ENCODE measurements at places on chromosomes 12 and 14.
A peak's percentile ranks its signal among the peaks of the same experiment; 100 is the strongest.

DNA sequence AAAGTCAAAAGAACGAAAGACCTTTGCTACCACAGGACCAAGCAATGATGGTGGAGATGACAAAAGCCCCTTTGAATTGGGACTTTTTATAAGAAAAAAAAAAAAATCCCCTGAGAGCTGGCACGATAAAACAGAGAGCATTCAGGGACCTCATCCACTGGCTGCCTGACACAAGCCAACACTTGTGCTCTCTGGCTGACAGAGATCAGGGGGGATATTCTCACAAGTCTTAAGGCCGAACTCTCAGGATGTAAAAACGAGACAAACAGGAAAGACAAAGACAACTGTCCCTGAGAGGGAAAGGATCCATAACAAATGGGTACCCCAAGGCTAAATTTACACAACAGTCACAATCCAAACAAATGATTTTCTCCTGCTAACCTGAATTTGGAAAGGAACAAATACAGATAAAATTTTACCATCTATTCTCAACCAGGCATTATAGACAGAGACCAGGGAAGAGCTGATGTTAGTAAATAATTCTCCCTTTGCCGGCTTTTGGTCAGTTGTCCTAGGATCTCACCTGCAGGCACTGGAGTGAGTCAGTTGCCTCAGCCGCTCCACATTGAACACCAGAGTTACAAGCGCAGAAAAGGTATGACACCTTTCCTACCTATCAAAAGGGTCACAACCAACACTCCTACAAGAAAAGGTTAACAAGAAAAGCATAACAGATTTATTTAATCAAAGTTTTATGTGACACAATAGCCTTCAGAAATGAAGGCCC is 37.9 kb upstream of the GARIN6 start:
- no peak for DNase-seq

- no peak for DNase-seq
These were observed 17.8 kb downstream of the CDK2AP1 start for GRCh38 chr12:123253641-123254459.

DNA sequence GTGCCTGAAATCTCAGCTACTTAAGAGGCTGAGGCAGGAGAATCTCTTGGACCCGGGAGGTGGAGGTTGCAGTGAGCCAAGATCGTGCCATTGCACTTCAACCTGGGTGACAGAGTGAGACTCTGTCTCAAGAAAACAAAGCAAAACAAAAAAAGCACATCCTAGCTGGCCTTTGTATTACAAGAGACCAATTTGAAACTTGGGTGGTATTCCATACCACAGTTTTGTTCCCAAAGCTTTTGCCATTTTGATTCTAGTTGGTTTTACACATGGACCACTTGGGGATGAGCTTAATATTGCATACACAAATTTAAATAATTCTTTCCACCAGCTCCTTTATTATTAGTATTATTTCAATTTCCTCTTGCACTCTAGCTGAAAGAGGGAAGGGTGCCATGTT is 276.9 kb upstream of the SLC16A7 start:
- DNase-seq, result no peak

DNA sequence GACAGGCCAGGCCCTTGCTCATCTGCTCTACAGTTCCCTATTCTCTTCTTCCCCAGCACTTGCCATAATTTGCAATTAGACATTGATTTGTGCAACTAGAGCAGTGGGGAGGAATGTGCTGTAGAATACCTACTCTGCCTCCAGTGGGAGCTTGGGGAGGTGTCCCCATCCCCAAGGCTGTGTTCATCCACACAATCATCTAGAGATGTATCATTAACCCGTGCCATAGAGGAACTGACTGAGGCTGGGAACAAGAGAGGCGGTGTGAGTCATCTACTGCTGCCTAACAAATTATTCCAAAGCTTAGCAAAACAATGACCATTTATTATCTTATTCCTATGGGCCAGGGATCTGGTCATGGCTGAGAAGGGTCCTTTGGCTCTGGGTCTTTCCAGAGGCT is 5.1 kb upstream of the OTUB2 start:
- peak; percentile 84 for DNase-seq

DNA sequence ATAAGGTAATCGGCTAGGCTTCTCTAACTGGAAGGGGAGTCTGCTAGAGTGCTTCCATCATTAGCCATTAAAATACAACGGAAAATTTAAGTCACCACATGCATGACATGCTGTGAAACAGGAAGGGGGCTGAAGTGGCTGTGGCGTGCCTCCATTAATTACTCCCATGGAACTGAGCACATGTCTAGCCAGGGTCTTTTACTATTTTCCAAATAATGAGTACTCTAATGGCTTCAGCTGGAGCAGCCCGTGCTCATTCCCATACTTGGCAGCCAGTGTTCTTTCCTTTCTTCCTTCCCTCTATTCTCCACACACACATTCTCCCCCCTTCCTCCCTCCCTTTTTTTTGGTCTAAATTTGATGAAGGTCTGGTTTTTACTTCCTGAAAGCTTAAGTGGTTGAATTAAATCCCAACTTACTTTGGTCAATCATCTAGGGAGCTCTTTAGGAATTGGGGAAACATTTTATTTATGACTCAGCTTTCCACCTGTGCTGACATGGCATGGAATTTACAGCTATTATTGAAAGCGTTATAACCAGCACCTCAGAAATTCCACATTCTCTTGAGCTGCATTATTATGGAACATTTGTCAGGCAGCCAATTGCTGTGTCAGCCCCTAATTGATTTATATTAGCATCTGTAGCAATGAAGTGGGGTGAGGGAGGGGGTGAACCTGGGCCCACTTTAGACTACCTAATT is 72.3 kb downstream of the LRIG3 start:
- no peak for DNase-seq

GRCh38 chr12:66493819-66494218 is 185.1 kb downstream of the GRIP1 start:
- no peak for DNase-seq

- DNase-seq, result no peak
These were observed 827.9 kb downstream of the BCL11B start for GRCh38 chr14:98444077-98444476.

GRCh38 chr12:70467918-70468733 is 102.0 kb downstream of the KCNMB4 start:
- DNase-seq, result peak; percentile 67

- DNase-seq, result no peak
These were observed 93.6 kb upstream of the TMTC2 start for GRCh38 chr12:82593143-82593542.

GRCh38 chr12:52524241-52524897 is 4.2 kb upstream of the KRT5 start:
- no peak for DNase-seq

- DNase-seq, result no peak
These were observed 543.5 kb downstream of the ETNK1 start for GRCh38 chr12:23168459-23168858.

GRCh38 chr12:10235761-10236631 is 23.3 kb downstream of the GABARAPL1 start:
- DNase-seq, result no peak

DNA sequence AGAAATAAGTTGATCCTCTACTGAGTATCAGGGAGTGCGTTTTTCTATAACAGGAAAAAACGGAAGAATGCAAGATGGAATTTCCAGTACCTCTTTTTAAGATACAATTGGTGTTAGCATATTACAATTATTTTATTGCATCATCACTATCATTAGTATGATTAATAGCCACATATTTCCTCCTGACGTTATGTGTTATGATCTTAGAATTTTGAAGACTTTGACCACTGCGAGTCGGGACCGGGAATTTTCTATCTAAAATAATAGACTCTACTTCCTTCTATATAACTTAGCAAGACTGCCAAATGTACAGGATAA is 679 bp upstream of the SAV1 start:
- DNase-seq, result no peak

DNA sequence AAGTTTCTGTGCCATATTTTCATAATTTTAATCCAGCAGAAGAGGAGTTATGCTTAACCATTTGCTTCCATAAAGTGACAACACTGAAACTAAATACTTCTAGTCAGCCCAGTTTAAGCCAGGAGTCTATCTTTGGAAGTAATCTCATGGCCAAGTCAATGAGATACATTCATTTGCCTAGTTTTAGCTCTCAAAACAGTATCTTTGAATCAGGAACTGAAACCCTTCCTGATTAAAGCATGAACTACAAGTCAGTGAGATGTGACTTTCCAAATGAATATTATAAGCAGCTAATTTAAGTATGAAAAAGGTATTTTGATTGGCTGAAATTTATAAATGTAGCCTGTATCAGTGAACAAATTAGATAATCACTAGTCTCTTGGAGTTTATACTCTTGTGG is 491.5 kb downstream of the SLC6A15 start:
- DNase-seq, result no peak

GRCh38 chr12:108815875-108816594 is 41.3 kb downstream of the SSH1 start:
- no peak for DNase-seq

- peak; percentile 44 for DNase-seq
These were observed 6.6 kb downstream of the HIF1A start for GRCh38 chr14:61701946-61702345.

- DNase-seq, result peak; percentile 86
These were observed 13.4 kb downstream of the TNFAIP2 start for GRCh38 chr14:103136388-103137271.

DNA sequence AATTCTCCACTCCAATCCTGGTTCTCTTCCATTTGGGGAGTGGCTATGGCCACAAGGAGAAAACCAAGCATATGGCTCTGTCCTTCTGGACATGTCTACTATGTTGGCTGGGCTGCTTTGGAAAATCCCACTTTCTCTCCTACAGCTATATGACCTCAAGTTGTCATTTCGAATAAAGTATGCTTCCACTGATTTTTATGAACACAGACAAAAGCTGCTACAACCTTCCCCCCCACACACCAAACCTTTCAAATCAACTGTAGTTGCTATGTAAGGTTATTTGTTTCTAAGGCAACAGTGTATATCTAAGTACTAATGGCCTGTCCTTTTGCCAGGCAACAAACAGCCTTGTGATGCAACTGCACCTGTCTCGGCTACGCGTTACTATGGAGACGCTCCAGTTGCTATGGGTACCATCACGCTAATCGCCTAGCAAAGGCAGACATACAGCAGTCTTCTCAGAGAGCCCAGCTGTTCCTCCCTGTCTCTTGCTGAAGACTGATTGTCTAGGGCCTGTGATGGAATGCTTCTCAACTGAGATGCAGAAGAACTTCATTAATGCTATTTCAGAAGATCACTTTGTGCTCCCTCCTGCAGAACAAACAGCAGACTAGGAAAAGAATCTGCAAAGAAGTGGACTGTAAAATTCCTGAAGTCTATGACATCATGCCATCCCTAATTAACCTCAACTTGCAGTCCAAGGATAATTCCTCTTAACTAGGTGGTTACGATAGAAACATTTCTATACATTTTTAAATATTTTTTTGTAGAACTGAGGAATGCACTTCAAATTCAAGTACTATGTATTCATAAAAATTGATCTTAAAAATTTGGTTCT is 67.6 kb downstream of the FOXN3 start:
- DNase-seq, result no peak

DNA sequence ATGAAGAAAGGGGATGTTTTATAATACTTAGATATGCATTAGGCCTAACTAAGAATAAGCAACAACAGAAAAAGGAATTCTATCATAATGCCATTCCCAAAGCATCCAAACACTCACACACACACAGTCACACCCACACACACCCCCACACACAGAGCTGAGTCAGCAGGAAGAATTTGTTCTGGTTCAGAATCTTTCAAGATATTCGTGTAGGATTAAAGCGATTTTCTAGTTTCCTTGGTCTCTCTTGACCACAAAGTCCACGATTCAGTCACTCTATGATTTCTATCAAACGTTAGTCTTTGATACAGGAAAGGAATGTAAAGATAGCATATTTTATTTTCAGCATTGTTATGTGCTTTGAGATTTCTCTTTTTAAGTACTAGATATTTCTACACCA is 382.6 kb upstream of the DCN start:
- no peak for DNase-seq

DNA sequence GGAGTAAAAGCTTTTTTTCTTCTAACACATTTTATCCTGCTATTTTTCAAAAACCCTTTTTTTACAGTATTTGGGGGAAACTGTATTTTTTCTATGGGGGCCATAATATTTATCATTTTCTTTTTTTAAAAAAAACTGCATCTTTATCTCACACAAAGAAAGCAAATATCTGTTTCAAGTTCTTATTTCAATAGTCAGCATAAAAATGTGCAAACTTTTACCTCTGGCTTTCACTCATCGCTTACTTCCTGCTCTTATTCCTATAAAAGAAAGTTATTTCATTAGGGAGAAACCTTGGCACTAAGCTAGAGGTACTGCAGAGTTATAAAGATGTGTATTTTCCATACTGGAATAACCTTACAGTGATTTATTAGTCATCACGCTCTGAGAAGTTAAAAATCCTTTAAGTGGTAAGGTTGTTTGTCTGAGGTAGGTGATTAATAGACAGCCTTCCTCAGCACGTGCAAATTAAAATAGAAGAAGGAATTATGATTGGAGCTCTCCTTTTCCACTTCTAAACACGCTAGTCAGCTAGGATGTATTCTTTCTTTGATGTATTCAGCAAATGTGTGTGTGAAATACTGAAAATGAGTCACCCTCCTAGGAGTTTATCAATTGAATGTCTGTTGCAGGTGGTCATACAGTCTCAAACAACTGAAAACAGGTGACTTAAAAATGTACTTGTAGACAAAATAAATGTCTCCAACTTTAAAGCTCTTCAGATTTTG is 461.0 kb downstream of the GXYLT1 start:
- peak; percentile 4 for DNase-seq

GRCh38 chr12:53219292-53219955 is 12.4 kb upstream of the ITGB7 start:
- DNase-seq, result no peak

GRCh38 chr12:69266036-69266635 is 26.8 kb downstream of the CPSF6 start:
- DNase-seq, result peak; percentile 78

DNA sequence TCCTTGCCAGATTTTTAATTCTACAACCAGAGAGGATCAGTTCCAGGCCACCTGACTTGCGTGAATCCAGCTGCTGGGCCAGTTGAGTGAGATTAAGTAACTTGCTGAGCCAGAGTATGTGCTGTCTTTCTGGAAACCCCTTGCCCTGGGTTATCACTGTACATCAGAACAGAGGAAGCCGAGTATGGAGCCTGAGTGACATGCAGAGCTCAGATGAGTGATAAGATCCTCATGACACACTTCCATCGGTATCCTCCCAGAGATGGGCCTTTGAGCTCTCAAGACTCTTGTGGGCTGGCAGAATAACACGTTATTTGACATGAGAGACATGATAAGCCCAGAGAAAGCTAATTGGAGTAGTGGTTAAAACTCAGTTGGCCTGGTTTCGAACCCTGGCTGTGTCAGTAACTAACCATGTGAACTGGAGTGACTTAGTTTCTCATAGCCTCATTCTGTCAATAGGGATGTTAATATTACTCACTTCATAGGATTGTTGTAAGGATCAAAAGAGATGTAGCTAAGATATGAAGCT is 388.1 kb downstream of the ZFP36L1 start:
- no peak for DNase-seq
